ENCODE measurements at places on chromosomes 13 and 19.

DNA sequence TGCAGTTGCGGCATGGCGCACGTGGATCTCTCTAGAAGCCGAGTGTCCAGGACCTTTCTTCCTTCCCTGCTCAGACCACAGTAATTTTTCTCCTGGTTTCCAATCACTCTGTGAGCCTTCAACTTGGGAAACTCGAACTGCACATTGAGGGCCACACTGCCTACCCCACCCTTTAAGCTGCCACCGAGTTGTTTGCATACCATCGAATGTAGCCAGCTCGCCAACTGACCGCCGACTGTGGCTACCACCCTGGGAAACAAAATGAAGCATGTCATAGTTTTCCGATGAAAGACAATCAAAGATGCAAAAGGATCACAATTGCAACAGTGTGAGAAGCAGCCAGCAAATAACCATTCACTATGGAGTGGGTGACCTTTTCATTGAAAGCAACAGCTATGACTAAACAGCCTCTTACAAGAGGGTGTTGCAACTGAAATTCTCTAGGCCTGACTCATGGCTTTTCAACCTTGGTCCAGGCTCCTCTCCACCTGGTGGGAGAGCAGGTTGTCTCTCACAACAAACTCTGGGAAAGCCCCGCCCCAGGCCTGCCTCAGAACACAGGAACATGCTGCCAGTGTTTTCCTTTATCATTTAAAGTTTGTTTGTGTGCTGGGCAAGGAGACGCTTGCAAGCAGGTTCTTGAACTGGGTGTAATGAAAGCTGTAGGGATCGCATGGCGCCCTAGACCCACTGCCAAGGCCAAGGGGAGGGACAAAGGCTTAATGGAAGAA lies 141.7 kb upstream of the SERP2 start:
- DNase-seq: no peak

GRCh38 chr19:28221736-28222135 lies 991.2 kb downstream of the UQCRFS1 start:
- DNase-seq: no peak

GRCh38 chr19:46925548-46925950 lies 64.8 kb downstream of the ARHGAP35 start:
- no peak for DNase-seq

- DNase-seq: no peak
Measured at GRCh38 chr19:13013649-13014048, 18.4 kb downstream of the NFIX start.

DNA sequence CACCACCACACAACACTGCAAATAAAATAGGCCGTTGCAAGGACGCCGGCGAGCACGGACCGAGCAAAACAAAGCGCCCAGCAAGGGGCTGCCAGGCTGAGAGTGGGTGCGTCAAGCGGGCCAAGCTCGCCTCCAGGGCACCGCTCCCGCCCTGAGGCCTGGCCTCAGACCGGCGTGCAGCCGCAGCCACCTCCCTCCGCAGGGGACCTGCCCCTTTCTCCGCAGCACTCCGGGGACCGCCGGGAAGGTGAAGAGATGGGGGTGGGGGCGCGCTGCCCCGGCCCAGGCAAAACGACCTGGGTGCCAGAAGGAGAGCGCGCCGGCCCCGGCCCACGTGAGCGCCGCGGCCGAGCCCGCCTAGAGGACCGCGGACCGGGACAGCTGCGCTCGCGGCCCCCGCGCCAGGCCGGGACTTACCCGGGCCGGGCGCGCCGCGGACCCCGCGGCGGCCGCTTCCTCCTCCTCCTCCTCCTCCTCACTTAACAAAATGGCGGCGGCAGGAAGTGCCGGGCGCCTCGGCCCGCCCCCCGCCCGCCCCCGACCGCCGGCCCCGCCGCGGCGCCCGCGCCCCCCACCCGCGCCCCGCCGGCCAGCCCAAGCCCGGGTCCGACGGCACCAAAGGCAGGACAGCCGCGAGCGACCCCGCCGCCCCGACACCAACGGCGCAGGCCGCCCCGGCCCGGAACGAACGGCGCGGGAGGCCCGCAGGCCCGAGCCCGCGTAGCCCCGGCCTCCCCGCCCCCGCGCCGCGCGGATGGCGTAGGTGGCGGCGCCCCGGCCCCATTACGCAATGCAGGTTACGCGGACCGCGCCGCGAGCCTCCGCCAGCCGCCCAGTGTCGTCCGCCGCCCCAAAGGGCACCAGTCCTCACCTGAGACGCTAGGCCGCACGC lies 674 bp downstream of the BRD4 start:
- peak; percentile 19 for DNase-seq

DNA sequence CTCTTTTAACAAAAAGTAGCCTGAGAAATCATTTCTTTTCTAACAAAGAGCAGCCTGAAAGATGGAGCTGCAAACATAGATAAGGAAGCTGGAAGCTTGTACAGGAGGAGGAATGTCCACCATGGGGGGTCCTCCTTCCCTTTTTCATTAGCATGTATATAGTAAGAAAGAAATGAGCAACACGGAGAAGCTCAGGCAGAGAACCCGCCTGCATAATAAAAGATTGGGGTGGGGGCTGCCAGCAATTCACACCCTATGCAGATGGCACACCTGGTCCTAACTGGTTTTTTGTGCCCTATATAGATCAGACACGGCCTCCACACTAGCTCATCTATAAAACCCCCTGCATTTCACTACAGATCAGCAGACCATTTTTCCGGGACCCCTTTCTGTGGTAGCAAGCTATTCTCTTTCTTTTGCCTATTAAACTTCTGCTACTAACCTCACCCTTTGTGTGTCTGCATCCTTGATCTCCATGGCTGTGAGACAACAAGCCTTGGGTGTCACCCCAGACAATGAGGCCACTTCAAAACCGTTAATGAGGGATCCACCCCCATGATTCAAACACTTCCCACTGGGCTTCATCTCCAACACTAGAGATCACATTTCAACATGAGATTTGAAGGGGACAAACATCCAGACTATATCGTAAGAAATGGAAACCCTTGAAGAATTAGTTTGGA lies 167.5 kb upstream of the FREM2 start:
- no peak for DNase-seq

- no peak for DNase-seq
Measured at GRCh38 chr19:8233370-8233769, 24.2 kb downstream of the CERS4 start.

- no peak for DNase-seq
Measured at GRCh38 chr13:43876366-43876765, 3.2 kb downstream of the CCDC122 start.

DNA sequence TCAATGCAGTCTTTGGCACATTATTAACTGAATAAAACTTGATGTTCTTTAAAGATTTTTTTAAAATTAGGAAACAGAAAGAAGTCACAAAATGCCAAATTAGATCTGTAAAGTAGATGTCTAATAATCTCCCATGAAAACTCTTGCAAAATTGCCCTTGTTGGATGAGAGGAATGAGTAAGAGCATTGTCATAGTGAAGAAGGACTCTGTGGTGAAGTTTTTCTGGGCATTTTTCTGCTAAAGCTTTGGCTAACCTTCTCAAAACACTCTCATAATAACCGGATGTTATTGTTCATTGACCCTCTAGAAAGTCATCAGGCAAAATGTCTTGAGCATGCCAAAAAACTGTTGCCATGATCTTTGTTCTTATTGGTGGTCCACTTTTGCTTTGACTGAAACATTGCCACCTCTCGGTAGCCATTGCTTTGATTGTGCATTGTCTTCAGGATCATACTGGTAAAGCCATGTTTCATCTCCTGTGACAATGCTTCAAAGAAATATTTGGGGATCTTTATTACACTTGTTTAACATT lies 549.3 kb downstream of the LIG4 start:
- no peak for DNase-seq

GRCh38 chr13:101841698-101842097 lies 389.2 kb downstream of the ITGBL1 start:
- no peak for DNase-seq

DNA sequence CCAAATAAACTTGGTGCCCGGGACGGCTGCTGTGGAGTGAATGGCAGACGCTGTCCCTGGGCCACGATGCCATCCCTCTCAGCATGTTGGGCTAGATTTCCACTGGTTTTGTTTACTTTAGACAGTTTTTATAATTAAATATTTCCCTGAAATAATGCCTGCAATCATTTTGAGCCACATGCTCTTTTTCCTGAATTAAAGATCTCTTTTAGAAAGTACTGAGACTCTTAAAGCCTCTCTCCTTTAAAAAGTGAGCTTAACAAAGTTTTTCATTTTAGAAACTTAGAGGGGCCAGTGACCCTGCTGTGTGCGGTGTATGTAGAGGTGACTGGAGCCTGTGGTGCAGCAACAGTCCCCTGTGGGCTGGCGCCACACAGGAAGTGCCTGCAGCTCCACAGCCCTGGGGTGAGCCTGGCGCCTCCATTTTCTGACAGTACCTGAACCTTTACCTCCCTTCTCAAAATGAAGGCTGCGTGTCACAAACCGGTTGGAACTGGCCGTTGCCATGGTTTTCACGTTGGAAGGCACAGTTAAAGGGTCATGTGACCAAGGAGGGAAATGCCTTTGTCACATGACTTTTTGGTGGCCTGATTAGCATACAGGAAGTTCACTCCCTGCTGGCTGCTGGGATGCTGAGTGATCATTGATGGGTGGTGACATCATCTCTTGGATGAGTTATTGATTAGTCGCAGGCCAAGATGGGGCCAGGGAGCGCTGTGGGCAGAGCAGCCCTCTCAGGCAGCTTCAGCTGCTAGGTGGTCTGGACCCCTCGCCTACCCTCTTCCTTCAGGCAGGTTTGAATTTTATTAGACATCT lies 26.3 kb downstream of the TSSK6 start:
- DNase-seq: peak; percentile 82

GRCh38 chr19:48340995-48341394 lies 15.6 kb downstream of the EMP3 start:
- no peak for DNase-seq

DNA sequence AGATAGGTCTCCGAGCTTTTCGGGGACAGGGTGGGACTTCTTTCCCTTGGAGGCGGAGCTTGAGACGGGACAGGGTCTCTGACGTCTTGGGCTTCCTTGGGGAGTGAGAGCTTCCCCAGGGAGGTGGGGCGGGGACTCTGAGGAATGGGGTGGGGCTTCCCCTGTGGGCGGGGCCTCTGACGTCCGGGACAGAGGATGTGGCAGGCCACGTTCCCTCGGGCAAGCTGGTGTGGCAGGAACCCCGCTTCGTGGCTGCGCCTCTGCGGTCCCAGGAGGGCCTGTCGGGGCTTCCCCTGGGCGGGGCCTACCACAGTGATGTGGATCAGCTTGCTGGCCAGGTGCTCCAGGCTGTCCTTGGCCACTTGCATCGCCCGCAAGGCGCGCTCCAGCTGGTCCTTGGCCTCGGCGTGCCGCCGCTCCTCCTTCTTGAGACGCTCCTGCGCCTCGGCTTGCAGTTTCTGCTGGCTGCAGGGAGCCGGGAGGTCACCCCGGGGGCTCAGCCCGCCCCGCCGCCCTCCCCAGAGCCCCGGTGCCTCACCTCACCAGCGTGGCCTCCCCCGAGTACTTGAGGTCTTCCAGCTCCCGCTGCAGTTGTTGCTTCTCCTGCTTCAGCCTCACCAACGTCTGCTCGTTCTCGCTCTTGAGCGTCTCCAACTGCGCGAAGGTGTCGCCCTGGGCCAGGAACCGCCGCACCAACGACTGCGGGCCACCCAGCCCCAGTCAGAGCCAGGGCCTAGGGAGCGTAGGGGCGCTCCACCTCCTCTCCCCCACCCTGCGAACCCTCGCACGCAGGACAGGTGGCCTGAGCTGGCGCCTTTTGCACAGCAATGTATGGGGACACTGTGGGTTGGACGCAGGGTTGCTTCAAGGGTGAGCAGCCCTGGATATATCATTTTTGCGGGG lies 3.3 kb upstream of the RGL3 start:
- DNase-seq: peak; percentile 48

- no peak for DNase-seq
Measured at GRCh38 chr13:34349091-34349722, 531.3 kb downstream of the RFC3 start.

GRCh38 chr13:113976711-113977684 lies 3.1 kb upstream of the C13orf46 start:
- no peak for DNase-seq

DNA sequence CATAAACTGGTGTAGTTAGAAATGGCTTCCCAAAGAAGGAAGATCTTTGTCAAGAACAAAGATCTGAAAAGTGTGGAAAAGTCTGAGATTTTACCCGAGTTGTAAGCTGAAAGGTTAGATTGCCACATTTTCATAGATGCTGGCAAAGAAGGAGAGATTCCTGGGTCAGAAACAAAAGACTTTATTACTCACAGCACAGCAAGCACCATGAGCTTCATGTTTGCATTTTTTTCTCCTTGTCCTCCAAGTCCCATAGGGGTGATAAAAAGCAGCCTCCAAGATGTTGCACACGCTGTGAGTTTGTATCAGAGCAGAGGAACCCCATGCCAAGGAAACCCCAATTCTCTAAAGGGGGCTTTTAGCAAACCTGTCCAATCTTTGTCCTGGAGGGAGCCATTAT lies 29.3 kb downstream of the MZT1 start:
- DNase-seq: no peak

DNA sequence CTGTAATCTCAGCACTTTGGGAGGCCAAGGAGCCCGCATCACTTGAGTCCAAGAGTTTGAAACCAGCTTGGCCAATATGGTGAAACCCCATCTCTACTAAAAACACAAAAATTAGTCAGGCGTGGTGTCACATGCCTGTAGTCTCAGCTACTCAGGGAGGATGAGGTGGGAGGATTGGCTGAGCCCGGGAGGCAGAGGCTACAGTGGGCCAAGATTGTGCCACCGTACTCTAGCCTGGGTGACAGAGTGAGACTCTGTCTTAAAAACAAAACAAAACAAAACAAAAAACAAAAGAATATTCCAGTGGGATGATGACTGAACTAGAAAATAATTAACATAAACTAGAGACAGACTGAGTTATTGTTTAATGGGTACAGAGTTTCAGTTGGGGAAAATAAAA lies 81.7 kb upstream of the ABCC4 start:
- no peak for DNase-seq

DNA sequence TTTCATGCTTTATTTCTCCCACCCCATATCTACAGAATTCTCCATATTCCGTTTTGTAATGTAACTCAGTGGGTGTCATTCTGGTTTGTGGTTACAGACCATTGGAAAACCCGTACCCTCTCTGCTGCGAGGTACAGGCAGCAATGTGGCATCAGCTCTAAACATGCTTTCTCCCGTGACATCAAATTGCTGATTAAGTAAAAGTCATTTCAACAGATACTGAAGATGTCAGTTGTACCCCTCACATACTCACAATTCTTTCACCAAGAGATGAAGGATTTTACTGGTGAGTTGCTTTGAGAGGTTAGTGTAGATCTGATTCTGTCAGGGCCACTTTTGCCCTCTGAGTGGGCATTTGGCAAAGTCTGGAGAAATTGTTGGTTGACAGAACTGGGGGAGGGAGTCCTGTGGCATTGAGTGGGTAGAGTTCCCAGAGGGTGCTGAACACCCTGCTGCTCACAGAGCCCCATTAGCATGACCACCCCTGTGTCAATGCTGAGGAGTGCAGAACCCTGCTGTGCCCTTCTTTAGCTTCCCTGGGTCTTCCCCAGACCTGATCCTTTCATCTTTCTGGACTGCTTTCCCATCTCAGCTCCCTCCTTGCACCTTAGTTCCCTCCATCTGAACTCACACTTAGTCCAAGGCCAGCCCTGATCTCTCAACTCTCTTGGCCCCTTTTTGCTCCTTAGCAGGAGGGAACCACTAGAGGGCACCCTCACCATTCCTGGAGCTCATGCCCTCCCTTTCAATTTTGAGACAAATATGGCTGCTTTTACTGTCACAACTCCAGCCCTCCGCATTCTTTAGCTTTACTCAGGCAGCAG lies 39.9 kb upstream of the CEACAM8 start:
- DNase-seq: no peak

GRCh38 chr13:69683921-69684686 lies 423.5 kb upstream of the ATXN8OS start:
- peak; percentile 44 for DNase-seq

GRCh38 chr13:113579686-113580085 lies 4.9 kb upstream of the TFDP1 start:
- no peak for DNase-seq
